GM10248 (cell line): ENCODE measurements at places on chromosomes 11 and 22.

DNA sequence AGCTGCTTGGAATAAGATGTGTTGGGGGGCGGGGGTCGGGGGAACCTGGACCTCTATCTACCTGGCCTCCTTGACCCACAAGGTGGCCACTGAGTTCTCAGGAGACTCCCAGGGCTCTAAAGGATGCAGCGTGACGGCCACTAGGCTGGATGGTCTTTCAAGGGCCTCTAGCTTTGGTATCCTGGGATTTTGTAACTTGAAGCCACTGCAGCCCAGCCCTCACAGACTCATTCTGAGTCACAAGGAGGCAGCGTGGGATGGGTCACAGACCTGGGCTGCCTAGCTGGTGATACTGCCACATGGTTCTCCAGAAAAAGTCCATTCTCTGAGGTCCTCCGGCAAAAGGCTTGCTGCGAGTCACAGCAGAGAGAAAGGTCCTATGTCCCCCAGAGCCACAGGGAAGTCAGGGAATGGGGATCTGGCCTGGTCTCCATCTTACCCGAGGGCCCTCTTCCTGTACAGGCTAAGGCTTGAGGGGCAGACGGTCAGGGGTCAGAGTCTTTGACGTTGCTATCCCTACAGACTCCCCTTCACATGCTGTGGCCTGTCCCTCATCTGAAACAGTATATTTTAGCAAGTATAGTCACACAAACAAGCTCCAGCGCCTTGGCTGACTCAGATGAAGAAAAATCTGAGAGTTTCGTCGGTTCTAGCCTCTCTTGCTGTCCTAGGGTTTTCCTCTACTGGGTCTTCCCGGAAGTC is 52.4 kb downstream of the KCNC1 start:
- no peak for DNase-seq

GRCh38 chr11:111726301-111726713 is 39.9 kb downstream of the PPP2R1B start:
- DNase-seq, result no peak

DNA sequence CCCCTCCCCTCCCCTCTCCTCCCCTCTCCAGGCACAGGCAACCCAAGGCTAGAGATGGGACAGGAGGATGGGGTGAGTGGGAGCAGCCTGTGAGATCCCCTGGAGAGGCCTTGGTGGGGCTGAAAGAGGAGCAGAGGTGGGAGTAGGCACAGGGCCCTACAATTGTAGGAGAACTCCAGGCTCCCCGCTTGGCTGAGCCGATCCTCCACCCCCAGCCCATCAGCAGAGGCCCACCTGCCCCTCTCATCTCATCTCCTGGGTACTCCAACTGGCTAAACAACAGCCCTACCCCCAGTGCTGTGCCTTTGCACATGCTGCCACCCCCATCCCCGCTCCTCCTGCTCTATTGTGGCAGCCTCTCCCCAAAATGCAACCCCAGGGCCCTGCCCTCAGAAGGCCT is 52.0 kb upstream of the A4GALT start:
- DNase-seq, result no peak

- no peak for DNase-seq
Observed at GRCh38 chr11:129314371-129314770, 61.3 kb upstream of the BARX2 start.

GRCh38 chr22:28506150-28506535 is 173.5 kb downstream of the TTC28 start:
- DNase-seq, result no peak

GRCh38 chr22:50694099-50694605 is 21.5 kb downstream of the SHANK3 start:
- DNase-seq, result no peak

DNA sequence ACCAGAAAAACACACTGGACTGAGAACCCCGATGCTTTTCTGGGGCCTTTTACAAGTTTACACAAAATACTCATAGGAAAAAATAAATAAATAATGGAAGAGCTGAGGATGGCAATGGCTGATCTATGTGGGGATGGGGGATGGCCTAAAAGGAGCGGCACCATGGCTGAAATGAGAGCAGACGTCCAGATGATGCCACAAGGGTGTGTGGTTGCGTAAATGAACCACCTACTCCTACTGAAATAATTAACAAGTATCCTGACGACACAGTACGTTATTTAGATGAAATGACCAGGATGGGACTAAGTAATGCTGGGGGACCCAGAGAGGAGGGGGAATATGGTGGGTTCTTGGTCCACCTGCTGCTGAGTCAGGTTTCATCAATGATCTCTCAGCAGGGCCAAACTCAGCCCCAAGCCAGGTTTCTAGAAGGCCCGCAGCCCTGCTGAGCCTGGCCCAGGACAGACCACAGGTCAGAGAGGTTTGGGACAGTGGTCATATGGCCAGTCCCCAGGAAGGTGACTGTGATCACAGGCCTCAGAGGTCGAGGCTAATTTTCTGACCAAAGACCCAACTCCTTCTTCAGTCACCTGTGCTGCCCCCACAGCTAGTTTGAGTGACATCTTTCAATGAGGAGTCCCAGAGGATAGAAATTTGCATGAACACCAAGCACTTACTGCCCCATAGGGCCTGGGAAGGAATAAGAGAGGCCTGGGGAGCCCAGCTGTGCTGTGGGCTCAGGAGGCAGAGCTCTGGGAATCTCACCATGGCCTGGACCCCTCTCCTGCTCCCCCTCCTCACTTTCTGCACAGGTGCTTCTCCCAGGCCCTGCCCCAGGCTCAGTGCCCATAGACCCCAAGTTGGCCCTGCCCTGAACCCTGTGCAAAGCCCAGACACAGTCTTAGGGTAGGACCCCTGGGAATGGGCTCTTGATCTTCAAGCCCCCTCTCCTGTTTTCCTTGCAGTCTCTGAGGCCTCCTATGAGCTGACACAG is 76.3 kb upstream of the IGLL5 start:
- DNase-seq, result no peak

- no peak for DNase-seq
Observed at GRCh38 chr11:12793506-12793905, 119.3 kb downstream of the TEAD1 start.

DNA sequence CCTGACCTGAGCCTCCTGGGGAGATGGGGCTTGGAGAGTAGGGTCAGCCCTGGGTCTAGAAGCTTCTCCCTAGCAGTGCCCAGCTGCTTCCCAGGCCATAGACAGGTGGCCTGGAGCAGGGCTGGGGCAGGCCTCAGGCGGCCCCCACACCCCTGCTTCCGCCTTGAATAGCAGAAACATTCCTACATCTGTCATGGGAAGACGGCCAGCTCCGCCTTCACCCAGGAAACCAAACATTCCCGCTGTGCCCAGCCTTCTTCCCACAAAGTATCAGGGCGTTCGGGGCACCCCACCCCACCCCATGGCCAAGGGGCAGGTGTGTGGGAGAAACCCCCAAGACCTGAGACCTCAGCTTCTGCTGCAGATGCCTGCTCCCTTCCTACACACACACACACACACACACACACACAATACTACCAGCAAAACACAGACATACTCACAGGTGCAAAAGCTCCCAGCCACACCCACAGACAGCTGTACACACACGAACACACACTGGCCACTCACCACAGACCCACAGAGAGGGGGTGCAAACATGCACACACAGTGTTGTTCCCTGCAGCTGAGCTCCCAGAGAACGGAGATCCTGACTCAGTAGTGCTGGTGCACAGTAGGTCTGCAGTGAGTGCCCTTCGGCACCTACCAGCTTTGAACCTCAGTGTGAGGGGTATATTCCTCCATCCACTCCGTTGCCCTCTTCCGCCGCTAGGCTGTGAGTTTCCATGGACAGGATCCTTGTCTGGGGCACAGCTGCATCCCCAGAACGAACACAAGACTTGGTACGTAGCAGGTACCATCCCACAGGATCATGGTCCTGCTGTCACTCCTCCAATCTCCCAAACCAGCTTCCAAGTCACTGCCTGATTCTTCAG is 37.4 kb downstream of the PDGFB start:
- no peak for DNase-seq
